ENCODE measurements at places on chromosomes 7 and 10.

- DNase-seq: no peak
Measured at GRCh38 chr7:20030915-20031362, 186.2 kb downstream of the MACC1 start.

- DNase-seq: no peak
Measured at GRCh38 chr7:114856625-114857024, 65.3 kb upstream of the MDFIC start.

GRCh38 chr10:63583909-63584724, 62.9 kb downstream of the REEP3 start:
- no peak for DNase-seq

DNA sequence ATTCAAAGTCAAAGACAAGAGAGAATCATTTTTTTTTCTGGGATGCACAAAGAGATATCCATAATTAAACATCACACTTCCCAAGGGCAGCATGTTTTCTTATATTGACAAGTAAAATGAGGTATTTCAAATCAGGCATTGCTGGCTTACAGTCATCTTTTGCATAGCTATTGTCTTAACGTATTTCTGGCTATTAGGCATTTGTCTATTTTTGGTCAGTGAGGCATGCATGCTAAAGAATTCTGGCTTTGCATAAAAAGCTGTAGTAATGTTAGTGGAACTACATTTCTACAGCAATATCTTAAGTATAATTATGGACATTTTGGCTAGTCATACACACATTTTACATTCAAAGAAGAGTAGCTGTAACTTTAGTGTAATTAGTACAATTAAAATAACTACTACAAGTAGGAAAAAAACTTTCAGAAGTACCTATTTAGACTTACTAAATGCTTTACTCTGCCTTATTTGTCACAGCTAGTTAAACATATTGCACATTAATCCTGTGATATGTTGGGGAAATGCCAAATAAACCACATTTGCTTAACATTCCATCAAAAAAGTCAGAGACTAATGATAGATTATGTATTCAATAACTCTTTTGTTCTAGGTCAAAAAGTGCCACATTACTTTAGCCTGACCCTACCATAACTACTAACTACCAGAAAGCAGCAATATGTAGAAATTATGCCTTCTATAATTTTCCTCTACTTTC, 76.4 kb downstream of the RELN start:
- no peak for DNase-seq

- DNase-seq: no peak
Measured at GRCh38 chr7:16055263-16055976, 365.9 kb downstream of the CRPPA start.

GRCh38 chr7:134640842-134641715, 5.6 kb upstream of the BPGM start:
- DNase-seq: no peak

GRCh38 chr10:125792342-125793300, 17.0 kb upstream of the MMP21 start:
- no peak for DNase-seq

Measured in GF-D8 (cell line).